Progenitor cell of endocrine pancreas (in vitro differentiated cells): ENCODE measurements at places on chromosomes 3 and 15.

DNA sequence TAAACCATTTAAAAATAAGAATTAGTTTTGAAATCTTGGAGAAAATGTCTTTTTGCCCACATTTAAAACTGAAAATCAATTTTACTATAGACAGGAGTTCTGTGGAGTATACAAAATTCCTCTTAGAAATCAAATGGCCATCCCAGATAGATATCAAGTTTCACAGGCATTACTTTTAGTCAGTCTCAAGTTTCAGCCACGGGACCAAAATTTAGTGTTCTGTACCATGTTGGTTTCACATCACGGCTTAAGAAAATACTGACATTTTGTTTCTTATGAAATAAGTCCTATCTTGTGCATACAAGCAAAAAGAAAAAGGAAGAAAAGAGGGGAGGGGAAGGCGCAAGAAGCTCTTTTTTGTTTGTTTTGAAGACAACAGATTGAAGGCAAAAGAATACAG is 45.7 kb downstream of the EIF2AK4 start:
- no peak for DNase-seq

DNA sequence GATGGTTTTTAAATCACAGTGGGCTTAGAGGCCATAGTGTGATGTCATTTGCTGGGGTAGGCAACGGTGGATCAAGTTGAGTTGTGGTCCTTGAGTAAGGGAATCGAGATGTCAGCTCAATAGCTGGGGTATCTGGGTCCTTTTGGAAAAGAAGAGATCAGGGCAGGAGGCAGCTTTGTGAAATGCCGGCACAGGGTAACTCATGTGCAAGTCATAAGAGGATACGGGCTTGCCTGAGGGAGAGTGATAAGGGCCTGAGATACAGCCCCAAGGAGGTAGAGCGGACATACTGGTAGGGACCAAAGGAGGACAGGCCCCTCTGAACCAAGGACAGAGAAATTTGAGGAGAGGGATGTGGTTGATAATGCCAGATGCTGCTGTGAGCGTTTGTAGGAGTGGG is 4.2 kb upstream of the FAM131A start:
- no peak for DNase-seq

GRCh38 chr3:153084431-153084830 is 77.6 kb upstream of the RAP2B start:
- DNase-seq, result no peak

DNA sequence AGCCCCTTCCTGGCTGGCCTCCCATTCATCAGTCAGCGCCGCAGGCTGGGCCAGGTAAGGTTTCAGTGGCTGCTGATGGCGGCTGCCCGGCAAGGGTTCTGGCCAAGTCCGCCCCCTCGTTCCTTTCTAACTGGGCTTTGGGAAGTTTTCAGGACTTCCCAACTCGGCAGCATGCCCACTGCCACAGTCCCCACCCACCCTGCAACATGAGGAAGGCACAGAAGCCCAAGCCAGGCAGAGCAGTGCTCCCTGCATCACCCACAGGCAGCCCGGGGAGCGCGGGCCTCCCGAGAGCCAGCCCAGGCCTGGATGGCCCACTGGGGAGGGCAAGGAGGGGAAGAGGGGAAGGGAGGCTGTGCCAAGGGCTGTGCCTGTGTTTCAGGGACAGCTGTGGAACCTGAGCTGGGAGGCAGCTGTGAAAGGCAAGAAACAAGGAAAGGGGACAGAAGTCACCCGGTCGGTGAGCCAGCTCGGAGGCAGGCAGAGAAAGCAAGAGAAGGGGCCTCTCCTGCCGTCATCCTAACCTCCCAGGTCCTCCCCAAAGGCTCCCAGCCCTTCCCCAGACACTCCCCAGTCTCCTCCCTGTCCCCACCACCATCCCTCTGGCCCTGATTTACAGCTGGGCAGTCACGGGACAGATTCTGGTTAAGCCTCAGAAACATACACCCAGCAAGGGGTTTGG is 73.9 kb downstream of the CPN2 start:
- DNase-seq, result no peak

DNA sequence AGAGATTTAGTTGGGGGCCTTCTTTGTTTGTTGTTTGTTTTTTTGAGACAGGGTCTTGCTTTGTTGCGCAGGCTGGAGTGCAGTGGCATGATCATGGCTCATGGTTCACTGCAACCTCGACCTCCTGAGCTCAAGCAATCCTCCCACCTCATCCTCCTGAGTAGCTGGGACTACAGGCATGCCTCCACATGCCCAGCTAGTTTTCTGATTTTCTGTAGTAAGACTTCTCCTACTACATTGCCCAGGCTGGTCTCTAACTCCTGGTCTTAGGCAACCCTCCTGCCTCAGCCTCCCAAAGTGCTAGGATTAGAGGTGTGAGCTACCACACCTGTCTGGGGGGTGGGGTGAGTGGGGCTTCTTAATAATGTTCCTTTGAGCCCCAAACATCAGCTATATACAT is 148.3 kb upstream of the ADAMTS9 start:
- DNase-seq, result no peak

GRCh38 chr3:126678693-126679317 is 23.9 kb upstream of the TXNRD3 start:
- no peak for DNase-seq

- no peak for DNase-seq
Observed at GRCh38 chr15:29432191-29433049, 162.8 kb upstream of the NSMCE3 start.

DNA sequence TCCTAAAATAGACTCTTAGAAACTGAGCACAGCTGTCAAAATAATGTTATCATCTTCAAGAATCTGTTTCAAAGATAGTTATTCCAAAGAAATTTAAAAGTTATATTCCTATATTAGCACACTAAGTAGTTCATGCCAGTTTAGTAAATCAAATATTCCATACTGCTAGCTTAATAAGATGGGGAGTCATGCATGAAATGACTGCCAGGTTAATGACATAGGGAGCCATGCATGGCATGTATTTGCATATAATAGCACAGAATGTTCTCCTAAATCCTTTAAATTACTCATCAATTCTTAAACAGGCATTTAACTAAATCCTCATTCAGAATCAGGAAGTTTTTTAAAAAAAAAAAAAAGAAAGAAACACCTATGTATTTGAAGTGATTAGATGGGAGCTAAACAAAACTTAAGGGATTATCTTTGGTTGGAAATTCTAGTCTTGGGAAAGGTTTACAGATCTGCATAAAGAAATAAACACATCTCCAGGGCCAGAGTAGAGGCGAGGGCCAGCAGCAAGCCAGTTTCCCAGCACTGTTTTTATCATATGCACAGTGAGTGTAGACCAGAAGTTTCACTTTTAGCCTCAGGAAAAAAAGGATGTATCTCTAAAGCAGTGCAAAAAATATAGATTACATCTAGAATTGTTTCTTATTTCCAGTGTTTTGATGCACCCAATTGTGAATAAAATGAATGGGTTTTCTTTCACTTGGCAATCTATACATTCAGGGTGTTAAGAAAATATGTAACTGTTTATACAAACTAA is 366.4 kb upstream of the AGTR1 start:
- no peak for DNase-seq

DNA sequence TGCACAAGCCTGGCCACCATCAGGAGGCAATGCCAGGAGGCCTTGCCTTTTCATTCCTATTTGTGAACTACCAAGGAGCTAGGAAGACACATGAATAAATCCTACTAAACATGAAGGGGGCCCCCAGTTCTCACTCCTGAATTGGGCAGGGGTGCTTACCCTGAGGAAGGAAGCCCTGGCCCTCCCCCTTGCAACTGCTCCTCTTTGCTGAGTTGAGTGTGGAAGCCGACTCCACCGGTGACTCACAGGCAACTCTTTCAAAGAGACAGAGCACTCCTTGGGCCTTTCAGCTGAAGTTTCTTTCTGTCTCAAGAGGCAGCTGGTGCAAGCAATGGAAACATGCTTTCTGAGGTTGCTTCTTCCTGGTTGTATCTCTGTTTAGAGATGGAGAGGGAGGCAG is 1.7 kb downstream of the GABRG3 start:
- DNase-seq, result no peak

DNA sequence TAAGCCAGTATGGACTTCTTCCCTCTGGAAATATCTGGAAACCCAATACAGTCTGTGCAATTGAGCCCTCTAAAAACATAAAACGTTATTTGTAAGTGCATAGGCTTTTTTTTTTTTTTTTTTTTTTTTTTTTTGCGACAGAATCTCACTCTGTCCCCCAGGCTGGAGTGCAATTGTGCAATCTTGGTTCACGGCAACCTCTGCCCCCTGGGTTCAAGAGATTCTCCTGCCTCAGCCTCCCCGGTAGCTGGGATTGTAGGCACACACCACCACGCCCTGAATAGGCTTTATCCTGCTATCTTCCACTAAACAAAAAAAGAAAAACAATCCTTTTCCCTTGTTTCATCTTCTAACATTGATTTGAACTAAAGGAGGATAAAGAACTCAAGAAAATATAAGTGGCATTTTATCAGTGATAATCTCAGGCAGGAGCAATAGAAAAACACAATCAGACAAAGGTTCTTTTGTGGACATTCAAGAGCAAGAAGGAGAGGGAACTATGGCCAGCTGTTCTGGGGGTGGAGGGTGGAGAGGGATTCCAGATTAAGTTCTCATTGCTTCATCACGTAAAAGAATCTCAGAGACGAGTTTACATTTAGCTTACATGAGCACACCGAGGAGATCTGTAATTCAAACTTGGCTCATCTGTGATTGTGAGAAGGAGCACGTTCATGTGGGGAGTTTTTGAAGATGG is 68.6 kb downstream of the ITGB5 start:
- no peak for DNase-seq

GRCh38 chr3:178393146-178393545 is 143.1 kb upstream of the KCNMB2 start:
- no peak for DNase-seq

- no peak for DNase-seq
Observed at GRCh38 chr3:165197481-165197800, 1.3 kb upstream of the SLITRK3 start.

GRCh38 chr15:70715840-70716485 is 47.4 kb downstream of the UACA start:
- no peak for DNase-seq
